Peyer's patch (tissue), 4 donors: ENCODE measurements at places on chromosomes 6 and 20.

- no peak for DNase-seq
Measured at GRCh38 chr6:17182961-17183360, 81.1 kb downstream of the STMND1 start.

GRCh38 chr6:24856246-24856599 lies 57.5 kb upstream of the ARMH2 start:
- no peak for DNase-seq

DNA sequence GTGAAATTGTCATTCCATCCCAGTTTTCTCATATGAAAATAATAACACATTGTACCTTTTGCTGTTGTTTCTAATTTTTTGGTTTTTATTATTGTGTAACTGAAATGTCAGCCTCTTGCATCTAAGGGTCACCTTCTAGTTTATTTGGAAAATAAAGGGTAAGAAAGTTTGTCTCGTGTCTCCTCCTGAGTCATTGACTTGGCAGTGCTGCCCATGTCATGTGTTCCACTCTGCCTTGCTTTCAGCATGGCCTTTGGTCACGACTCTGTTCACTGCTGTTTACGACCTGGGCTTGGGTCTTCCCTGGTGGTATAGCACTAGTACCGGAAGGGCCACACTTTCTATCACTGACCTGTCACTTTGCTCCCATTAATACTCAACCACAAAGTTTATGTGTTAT lies 171.4 kb upstream of the RSPO3 start:
- no peak for DNase-seq

- no peak for DNase-seq
Measured at GRCh38 chr6:144897441-144897921, 612.3 kb downstream of the UTRN start.

GRCh38 chr6:124028117-124028516 lies 224.5 kb downstream of the NKAIN2 start:
- DNase-seq: no peak

DNA sequence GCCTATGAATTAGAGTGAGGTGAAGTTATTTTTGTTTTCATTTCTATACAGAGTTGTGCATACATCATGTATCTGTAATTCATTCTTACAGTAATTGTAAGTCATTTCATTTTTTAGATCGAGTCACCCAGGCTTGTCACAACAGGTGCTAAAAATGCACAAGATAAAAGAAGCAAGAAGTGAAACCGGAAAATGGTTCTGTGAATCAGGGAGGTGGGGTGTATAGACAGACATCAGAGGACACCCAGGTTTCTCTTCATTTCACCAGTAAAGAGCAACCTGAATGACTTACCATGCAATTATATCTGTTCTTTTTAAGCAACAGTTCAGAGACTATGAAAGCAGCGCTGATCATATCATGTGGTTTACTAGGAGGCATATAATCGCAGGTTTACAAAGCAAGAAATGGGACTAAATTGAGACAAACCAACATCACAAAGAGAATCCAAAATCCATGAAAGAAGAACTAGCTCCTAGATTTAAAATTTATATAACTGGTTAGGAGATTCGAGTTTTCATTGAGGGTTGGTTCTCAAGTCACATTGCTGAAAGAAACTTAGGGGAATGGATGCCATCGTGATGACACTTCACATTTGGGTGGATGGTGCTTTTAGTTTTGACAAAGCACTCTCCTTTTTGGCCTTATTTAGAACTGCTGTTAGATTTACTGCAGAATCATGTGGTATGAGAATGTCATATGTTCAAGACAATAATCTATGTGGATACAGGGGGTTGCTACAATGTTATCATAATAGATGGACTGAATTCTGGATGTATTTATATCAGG lies 27.9 kb upstream of the TBC1D7 start:
- peak; percentile 36 for DNase-seq

DNA sequence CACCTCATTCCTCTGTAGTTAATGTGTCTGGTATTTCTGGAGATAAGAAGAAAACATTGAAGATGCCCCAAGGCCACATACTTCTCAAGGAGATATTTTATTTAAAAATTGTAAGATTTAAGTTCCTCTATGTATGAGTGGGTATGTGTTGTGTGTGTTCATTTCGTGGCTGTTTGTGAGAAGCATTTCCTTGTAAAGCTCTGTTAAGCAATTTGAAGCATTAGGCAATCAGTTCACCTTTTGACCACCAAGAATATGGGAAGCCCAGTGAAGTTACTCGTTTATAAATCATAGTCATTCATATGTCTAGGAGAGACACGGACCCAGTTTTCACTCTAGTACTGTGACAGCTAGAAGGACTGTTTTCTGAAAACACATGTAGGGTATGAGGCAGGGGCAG lies 717.6 kb upstream of the MAP3K7 start:
- DNase-seq: no peak
